ENCODE measurements at places on chromosomes 2 and 18. TPM values are rescaled to one million over a fixed set of nuclear protein-coding genes. Genes with fewer than 3 reads are reported as not detected.

The IMMT gene
- 108 TPM for polyA plus RNA-seq

The STK39 gene
- 30.0 TPM for polyA plus RNA-seq

The SH3RF3 gene
- polyA plus RNA-seq: 5.6 TPM

The RNF152 gene
- polyA plus RNA-seq: 6.2 TPM

The NR4A2 gene
- 0.60 TPM for polyA plus RNA-seq

The MALL gene
- polyA plus RNA-seq: 13.4 TPM

The PTPRN gene
- polyA plus RNA-seq: 0.27 TPM

The GATA6 gene
- polyA plus RNA-seq: 10.6 TPM

The CEP76 gene
- polyA plus RNA-seq: 11.8 TPM

The CDKL4 gene
- 1.0 TPM for polyA plus RNA-seq

The MITD1 gene
- 50.9 TPM for polyA plus RNA-seq

The RAB6C gene
- 0.48 TPM for polyA plus RNA-seq

The HMSD gene
- 2.6 TPM for polyA plus RNA-seq

The GULP1 gene
- 53.6 TPM for polyA plus RNA-seq

The IL36G gene
- polyA plus RNA-seq: not detected

DNA sequence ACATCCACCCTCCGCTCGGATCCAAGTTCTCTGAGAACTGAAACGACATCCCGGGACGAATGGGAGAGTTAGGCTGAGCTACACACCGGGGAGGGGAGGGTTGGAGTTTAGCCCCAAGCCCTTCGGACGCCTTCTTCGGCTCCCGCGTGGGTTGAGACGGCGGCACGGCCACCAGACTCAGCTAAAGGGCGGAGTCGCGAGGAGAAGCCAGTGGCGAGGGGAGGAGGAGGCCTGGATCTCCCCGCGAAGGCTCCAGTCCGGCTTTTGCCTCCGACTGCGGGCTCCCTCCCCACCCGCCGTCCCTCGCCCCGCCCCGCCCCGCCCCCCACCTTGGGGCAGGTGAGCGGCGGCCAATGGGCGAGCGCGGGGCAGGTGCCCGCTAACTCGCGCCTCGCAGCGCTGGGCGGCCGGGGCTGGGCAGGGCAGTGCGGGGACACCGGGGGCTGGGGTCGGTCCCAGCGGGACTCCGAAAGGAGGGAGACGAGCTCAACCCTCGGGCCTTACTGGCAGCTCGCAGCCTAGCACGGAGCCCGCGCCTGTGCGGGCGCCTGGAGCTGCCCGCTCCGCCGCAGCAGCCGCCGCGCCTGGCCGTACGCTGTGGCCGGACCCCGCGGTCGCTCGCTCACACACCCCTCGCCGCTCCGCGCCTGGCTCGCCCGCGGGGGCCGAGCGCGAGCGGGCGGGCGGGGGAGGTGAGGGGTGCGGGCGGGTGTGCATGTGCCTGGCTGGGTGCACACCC lies at the start of gene EMX1:
TSS of gene EMX1 (plus strand) at position 382 of the 739 bp plus-strand sequence. CDS start at position 716, 334 bp downstream.
- peak; percentile 71 for DNase-seq

DNA sequence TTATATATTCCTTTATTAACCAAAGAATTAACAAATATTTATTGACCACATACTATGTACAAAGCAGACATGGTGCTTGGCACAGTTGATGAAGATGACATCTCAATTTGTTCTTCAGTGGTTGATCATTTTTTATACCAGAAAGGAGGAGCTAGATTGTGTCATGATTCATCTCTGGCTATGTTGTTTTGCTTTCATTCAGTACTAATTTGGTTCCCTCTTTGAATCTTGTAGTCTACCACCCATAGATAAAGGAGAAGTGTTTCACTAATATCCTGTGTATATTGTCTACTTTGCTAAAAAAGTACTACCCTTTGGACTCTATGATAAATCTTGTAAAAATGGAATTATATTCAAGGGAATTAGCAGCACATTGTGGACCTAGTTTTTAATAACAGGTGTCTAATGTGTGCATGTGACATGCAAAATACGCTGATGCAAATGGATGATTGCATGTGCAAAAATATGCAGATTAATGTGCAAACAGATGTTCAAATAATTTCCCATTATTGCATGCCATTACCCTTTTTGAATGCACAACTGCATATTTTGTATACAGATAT lies 313.2 kb upstream of the ZEB2 start:
- no peak for DNase-seq

- DNase-seq: no peak
Measured at GRCh38 chr2:50712569-50712968, 319.4 kb downstream of the NRXN1 start.

DNA sequence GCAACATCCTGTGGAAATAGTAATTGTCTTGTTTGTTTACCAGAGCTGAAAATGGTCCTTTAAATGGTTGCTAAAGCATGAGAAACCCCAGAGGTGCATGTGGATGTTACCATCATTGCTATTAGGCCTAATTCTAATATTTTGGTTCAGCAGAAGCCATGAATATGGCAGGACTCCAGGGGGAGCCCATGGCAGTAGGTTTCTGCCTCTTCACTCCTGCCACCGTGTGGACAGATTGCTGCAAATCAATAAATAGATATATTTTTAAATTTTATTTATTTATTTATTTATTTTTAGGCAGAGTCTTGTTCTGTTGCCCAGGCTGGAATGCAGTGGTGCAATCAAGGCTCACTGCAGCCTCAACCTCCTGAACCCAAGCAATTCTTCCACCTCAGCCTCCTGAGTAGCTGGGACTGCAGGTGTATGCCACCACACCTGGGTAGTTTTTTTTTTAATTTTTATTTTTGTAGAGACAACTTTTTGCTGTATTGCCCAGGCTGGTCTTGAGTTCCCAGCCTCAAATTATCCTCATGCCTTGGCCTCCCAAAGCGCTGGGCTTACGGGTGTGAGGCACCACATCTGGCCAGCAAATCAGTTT lies 54.9 kb upstream of the CAPN13 start:
- peak; percentile 65 for DNase-seq

- DNase-seq: no peak
Measured at GRCh38 chr2:32760628-32761027, 132.8 kb downstream of the TTC27 start.

DNA sequence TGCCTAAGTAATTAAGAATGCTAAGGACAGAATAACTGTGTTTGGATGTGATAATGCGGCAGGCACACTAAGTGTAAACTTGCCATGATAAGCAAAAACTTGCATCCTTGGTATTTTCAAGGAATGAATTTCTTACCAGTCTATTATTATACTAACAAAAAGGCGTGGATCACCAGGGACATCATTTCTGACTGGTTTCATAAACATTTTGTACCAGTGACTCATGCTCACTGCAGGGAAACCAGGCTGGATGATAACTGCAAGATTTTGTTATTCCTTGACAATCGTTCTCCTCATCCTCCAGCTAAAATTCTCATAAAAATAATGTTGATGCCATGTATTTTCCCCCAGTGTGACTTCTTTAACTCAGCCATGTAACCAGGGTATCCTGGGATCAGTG lies 289.5 kb downstream of the CDCA7 start:
- DNase-seq: no peak

- no peak for DNase-seq
Measured at GRCh38 chr2:191351298-191351697, 106.1 kb downstream of the MYO1B start.

- peak; percentile 26 for DNase-seq
Measured at GRCh38 chr2:164456619-164457018, 164.7 kb downstream of the GRB14 start.

- no peak for DNase-seq
Measured at GRCh38 chr18:39966275-39966674, 1988.8 kb upstream of the PIK3C3 start.

GRCh38 chr2:2764001-2764355 lies 432.9 kb upstream of the MYT1L start:
- no peak for DNase-seq

- no peak for DNase-seq
Measured at GRCh38 chr18:62118328-62118727, 68.5 kb downstream of the PIGN start.

- DNase-seq: no peak
Measured at GRCh38 chr18:51137891-51138290, 59.6 kb downstream of the MEX3C start.

- DNase-seq: no peak
Measured at GRCh38 chr2:120344976-120345581, 857 bp upstream of the INHBB start.

- peak; percentile 60 for DNase-seq
Measured at GRCh38 chr2:50401772-50402653, 629.9 kb downstream of the NRXN1 start.

DNA sequence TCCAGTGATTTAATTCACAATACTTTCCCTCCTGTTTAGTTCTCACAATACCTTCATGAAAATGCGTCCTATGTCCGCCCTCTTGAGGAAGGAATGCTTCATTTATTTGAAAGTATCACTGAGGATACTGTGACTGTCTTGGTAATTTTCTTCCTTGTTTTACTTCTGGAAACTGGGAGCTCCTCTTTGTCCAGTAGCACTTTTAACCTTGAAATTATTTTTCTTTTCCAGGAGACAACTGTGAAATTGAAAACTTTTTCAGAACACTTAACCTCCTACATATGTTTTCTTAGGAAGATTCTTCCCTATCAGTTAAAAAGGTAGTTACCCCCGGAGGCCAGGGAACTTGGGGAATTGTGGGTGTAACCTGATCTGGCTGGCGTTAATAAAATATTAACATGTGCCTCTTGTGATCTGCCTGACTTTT lies 58.9 kb upstream of the STON1 start:
- DNase-seq: peak; percentile 84

DNA sequence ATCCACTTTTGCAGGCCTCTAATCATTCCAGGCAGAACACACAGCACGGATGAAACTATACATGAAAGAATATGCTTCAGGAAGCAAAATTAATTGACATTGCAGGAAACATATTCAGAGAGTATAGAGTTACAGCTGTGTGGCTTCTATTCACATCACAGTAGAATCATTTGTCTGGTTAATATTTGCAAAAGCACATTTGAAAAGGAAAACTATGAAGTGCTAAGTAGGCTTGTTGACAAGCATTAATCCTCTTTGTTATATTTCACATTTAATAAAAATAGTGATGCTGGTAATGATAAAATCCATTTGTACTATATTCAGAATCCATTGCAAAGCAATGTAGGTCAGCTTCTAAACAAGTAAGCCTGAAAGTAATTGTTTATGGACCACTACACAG lies 32.2 kb upstream of the PIK3C3 start:
- DNase-seq: no peak

- no peak for DNase-seq
Measured at GRCh38 chr2:207501802-207502576, 27.8 kb upstream of the CREB1 start.

DNA sequence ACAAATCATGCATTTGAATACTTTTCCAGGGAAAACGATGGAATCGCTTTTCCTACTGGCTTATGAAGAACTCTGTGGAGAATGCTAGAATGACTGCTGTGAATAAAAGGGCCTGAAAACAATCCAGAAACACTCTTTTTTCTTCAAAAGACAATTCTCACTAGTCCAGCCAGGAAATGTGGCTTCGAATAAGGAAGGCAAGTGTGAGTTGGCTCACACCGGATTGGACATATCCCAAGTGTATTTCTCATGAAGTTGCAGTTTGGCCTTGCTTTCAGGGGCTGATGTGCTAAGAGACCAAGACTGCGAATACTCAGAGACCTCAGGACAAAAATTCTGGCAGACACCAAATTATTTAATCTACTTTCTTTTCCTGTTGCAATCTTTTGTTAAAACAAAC lies 54.1 kb downstream of the FIGN start:
- DNase-seq: no peak

DNA sequence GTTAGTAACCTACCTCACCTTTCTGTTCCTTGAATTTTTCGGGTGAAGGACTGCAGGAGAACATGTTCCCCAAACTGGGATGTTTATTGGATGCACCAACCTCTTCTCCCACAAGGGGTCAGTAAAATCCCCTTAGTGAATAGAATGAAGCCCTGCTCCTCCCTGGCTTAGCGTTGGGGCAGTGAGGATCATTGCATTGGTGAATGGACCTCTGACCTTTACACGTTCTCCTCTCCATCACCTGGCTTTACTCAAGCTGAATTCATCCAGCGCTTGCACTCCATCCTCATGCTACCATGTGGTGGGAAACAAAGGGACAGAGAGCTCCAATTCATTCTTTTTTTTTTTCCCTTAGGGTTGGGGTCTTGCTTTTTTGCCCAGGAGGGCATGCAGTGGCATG lies 157.2 kb downstream of the MIB1 start:
- peak; percentile 29 for DNase-seq

DNA sequence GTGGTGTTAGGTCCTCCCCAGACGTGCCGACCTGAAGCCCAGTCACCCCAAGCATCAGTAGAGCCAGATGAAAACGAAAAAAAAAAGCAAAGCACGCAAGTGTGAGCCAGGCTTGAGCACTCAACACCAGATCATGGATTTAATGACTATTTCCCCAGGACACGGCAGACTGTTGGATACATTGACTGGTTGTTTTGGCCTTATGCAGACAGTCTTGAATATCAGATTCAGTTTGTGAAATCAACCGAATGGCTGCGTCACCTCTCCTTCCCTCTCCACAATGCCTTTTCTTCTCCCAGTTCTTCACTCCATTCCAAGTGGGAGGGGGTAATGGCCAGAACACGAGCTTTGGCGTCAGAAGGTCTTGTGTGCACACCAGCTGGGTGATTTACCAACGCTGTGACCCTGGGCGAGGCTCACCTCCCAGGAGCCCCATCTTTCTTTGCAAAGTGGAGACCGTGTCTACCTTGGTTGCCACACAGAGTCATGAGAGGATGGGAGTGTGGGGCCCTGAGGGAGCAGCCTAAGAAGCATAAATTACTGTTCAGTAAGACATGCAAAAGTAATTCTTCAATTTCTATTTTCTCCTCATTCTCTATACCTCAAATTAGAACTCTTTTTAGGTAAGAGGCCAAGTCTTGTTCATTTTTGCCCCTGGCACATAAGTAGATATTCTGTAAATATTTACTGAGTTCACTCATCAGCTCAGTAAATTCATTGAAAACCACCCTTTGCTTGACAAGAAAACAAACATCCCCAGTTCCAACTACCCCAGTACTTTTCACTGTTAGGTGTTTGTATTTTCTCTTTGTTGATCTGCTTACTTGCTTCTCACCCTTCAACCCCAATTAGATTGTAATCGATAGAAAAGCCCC lies 181.1 kb upstream of the COPS8 start:
- DNase-seq: no peak
